ENCODE measurements at places on chromosomes 7 and 10.

GRCh38 chr7:50807026-50807730 lies 24.5 kb upstream of the GRB10 start:
- peak; percentile 74 for DNase-seq

GRCh38 chr7:158106272-158106671 lies 481.4 kb downstream of the PTPRN2 start:
- DNase-seq, result no peak

GRCh38 chr7:70553364-70553763 lies 578.6 kb upstream of the GALNT17 start:
- DNase-seq, result no peak

- no peak for DNase-seq
These were observed 714.1 kb upstream of the COBL start for GRCh38 chr7:52030722-52031121.

GRCh38 chr7:141847996-141848395 lies 6.7 kb upstream of the PRSS37 start:
- no peak for DNase-seq

DNA sequence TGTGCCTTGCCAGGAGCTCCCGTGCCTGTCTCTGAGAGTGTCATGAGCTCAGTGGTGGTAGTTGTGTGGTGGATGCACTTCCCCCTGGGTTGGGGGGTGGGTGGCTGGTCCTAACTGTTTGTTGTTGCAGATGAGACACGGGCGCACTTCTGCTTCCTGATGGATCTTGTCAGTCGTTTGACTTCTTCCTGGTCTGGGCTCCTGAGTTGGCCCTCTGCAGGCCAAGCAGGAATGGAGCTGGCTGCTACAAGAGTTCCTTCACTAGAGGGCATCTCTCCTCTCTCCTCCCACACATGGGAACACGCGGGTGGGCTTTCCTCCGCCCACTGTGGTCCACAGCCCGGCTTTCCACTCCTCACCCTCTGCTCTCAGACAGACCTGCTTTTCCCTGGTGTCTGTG lies 82.0 kb downstream of the BMS1 start:
- DNase-seq, result peak; percentile 11

GRCh38 chr7:1025743-1026581 lies 18.4 kb upstream of the GPR146 start:
- DNase-seq, result no peak

GRCh38 chr10:14382531-14382930 lies 51.8 kb upstream of the FRMD4A start:
- DNase-seq, result peak; percentile 9

DNA sequence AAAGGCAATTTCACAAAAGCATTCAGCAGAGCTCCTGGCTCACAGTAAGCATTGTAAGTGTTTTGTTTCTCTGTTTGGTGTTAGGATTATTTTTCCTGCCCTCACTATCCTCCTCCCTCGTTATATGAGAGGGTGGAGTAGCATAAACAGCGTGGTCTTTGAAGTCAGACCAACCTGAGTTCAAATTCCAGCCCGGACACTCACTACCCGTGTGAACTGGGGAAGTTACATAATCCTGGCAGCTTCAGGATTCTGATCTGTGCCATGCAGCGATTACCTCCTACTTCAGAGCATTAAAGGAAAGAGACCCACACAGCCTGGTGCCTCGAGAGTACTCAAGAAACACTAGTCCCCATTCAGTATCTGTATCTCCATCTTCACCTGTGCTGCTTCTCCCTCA lies 386.5 kb downstream of the INHBA start:
- peak; percentile 36 for DNase-seq

DNA sequence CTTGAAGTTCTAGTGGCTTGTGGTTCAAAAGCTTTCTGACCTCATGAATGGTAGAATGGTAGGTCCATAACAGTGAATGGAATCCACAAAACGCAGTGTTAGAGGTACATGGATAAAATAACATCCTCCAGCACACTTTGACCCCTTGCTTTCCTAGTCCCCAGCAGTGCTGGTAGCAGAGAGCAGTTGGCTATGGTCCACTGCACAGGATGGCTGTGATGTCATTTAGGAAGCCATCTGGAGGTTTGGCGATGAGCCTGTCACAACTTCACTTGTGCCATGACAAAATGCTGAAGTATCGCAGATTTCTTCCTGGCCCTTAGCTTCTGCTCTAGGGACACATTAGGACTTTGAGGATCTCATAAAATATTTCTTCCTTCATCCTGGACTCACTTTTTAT lies 300.0 kb upstream of the FZD8 start:
- DNase-seq, result no peak

- peak; percentile 37 for DNase-seq
These were observed 19.0 kb upstream of the CPN1 start for GRCh38 chr10:100100651-100101184.

- no peak for DNase-seq
These were observed 267.8 kb downstream of the RPS24 start for GRCh38 chr10:78301481-78301880.

DNA sequence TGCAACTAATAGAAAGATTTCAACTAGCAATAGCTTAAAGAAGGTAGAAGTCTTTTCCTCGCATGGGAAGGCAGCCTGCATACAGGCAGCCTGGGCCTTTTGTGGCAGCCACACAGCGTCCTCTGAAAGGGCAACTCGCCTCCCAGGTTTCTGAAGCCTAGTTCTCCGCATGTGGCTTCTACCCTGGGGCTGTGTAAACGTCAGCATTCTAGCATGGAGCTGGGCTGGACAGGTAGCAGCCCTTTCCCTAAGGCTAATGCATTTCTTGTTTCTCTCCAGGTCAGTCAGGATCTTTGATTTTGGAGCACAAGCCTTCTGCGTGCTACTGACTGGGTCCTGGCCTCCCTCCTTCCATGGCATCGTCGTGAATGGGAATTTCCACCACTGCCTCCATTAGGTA lies 23.8 kb upstream of the SEC61G start:
- DNase-seq, result no peak

DNA sequence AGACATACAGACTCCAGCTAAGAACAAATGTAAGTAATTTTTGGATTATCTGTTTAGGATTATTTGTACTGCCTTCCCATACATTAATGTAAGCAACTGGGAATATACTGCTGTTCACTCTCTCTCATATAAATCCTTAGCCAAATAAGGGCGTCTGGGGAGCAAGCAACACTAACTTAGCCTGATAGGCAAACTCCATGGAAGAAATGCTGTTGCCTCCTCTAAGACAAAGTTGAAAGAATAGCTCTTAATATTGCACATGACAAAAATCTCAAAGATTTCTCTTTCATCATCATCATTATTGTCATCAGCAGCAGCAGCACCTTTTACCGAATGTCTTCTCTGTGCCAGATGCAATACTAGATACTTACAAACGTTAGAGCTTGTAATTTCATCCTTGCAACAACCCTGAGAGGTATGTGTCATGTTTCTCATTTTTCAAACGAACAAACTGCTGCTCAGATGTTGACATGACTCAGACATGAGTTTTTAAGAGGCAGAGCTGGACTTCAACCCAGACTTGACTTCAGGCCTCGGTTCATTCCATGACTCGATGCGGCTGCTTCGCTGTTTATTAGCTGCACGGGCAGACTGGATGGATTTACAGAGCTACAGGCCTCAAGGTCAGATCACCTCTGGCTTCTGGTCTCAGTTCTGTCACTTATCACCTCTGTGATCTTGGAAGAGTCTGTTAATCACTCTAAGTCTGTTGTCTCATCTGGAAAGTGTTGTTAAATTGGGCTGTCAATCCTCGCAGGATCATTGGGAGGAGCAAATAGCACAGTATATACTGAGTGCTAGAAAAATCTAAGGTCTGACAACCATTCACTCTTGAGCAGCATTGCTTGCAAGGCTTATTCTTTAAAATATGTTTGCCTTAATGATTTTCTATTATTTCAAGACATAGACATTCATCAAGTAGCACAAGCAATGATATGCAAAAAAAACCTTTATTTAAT lies 126.3 kb upstream of the CELF2 start:
- DNase-seq, result peak; percentile 62

DNA sequence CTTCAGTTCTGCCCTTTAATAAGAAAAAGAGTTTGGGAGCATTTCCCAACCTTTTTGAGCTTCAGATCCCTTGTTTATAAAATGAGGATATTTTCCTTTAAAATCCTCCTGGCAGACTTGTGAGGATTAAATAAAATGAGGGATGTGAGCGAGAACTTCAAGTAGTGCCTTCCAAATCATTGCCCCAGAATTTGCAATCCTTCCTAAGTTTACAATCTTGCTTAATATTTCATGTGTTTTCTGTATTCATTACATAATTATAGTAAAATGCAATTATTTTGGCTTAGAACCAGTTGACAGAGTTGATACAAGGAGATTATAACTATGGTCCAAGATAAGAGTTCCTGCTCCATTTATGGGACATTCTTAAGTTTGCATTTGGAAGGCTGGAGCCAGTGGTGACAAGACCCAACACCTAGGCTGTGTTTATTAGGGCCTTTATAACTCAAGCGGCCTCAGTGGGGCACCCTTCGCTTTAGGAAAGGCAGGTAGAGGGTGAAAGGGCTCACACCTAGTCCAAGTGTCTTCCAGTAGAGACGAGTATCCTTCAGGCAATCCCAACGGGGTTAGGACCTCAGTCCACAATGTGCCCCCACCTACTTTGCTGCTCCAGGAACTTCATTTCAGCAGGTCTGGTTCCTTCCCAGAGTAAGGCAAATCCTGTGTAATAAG lies 317.5 kb downstream of the WDR11 start:
- DNase-seq, result no peak

GRCh38 chr10:4651404-4652037 lies 174.5 kb upstream of the AKR1E2 start:
- DNase-seq, result peak; percentile 86

DNA sequence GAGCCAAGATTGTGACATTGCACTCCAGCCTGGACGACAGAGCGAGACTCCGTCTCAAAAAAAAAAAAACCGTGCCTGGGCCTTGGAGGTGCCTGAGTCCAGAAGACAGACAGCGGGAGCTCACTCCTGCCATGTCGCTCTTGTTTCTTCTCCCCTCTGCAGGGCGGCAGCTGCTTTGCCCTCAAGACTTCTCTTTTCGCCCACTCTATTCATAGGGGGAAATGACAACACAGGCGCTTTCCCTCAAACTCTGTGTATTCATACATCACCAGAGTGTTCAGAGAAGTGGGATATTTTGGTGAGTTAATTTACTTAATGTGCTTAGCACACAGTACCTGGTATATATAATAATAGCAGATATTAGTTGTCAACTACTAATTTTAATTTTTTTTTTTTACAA lies 44.5 kb downstream of the FOXK1 start:
- DNase-seq, result no peak

- no peak for DNase-seq
These were observed 23.9 kb upstream of the GDF10 start for GRCh38 chr10:47276071-47276470.

DNA sequence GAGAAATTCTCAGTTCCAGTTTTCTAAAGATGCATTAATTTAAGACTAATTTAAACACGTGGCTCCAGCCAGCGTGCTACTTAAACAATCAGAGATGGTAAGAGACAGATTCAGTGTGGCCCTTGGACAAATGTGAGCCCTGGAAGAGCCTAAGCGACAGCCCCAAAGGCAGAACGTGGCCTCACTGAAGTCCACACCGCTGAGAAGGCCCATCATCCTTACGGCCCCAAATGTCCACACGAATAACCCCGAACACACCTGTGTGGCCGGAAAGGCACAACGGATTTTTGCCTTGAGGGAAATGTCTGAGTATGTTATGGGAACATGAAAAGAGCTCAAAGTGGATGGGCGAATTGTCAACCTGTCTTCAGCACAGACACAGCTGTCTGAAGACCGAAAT lies 3.2 kb downstream of the COX19 start:
- DNase-seq, result no peak

DNA sequence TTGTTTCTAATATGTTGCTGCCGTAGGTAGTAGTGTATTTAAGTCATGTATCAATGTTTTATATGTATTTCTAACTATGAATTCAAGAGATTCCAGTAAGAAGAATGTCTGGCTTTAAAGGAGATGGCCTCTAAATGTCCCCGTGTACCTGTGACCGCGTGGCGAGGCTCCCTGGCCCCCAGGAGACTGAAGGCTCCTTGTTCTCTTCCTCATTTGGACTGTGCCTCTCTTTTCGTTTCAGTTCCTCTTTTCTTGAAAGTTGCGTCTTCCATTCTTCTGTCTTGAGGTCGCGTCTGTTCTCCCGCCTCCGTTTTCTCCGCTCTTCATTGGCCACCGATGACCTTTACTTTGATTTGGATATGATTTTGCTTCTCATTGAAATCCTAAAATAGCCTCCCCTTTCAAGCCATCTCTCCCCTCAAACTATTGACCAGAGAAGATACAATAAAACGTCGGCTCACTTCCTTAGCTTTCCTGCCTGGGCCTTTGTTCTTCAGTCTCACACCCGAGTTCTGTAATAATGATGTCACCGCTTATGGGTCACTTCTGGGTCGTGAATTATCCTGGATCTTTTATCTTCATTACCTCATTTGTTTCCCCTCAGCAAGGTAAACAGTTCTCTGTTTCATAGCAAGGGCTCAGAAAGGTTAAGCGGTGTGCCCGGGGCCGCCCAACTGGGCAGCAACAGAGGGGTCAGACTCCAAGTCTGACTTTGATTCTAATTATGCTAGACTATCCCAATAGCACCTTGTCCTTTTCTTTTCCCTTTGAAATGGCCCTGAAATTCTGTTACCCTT lies 28.7 kb downstream of the WIPI2 start:
- no peak for DNase-seq

DNA sequence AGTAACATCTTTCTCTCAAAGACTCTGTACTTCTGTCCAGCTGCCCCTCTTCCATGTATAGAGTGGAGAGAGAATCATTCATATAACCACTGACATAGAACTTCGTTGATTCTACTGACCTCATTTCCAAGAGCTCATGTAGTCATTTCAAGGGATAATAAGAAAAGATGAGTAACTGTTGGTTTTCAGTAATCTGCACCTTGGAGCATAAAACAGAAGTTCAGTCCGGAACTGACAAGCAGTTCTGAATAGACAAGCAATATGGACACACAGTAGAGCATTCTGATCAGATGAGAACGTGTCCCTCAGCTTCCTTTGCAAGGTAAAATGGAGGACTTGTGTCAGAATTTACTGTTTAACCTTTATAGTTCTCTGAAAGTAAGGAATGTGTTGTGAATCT lies 847.1 kb downstream of the REEP3 start:
- peak; percentile 63 for DNase-seq

DNA sequence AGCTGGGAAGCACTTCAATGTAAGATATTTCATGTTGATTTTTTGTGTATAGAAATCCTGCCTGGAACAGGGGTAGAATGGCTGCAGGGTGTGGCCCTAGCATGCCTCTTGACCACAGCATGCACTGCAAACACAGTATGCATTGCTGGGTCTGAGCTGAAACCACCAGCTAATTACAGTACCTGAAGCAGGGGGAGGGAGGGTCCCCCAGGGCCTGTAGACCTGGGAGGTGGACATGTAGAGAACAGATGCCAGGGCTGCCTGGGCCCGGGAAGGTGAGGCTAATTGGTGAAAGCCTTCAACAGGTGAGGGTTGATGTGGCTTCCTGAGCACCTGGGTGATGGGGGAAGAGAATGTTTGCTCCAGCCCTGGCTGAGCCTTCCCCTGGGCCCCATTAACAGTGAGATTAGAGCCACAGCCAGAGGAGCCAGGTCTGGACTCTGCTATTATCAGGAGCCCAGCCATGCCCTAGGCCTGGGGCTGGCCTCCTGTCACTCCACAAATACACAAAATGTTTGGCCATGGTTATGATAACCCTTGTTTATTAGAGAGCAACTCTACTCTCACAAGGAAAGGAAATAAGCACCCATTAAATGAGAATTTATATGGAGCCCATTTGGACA lies 83.3 kb downstream of the PLXNA4 start:
- DNase-seq, result no peak

All from renal cortical epithelial cell (primary cell).